ENCODE measurements at places on chromosomes 6 and 20.

DNA sequence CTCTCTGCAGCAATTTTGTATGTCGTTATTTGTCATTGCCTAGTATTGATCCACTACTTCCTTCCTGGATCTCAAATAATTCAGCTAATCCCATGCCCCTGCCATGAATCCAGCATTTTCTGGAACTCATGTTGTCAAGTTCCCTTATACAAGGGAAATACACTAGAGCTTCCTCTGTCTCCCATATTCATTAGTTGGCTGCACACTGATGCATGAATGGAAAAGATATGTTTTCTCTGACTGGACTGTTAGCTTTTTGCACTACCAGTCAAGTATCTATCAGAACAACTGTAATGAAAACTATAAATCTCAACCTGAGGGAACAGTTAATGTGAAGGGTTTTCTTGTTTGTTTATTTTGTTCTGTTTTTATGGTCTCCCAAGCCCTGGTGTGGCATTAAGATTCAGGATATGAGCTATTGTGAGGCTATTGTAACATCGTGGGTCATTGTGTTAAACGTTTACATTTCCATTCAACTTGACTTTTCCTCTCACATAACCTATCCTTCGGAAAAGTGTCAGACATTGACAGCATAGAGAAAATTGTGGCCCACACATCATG lies 102.5 kb upstream of the FAM8A1 start:
- no peak for DNase-seq

- no peak for DNase-seq
Observed at GRCh38 chr6:154202339-154202738, 154.3 kb downstream of the IPCEF1 start.

DNA sequence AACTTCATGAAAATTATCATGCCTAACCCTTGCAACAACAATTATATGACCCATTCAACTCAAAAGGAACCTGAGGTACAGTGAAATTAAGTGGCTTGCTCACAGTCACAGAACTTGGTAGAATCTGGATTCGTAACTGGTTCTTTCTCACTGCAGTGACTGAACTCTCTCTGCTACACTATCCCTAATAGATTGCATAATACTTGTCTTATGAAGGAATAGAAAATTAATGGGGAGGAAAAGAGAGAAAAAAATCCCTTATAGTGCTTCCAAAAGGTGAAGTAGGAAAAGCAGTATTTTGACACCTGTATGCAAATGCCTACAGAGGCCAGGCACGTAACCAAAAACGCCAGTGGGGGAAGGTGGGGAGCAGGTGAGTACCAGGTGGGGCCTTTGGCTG lies 186.6 kb downstream of the LY86 start:
- DNase-seq = no peak

GRCh38 chr20:25125636-25126035 lies 43.7 kb upstream of the VSX1 start:
- no peak for DNase-seq

DNA sequence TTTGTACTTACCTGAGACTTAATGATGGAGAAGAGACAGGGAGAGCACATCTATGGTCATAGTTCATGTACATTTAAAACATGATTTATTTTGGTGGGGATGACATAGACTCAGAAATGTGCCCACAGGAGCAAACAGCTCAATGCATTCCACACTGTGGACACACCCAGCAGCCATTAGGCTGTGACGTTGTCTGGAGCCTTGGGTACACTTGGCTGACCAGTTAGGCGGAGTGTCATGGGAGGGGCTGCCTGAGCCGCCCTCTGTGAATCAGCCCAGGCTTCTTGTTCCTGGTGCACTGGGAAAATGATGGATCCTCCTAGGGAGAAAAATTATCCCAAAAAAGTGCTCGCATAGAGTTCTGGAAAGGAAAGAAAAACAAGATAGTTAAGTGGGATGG lies 231.0 kb upstream of the GMDS start:
- DNase-seq = no peak

GRCh38 chr6:68134796-68135195 lies 500.3 kb upstream of the ADGRB3 start:
- peak; percentile 27 for DNase-seq

GRCh38 chr20:56391596-56392131 lies 351 bp downstream of the AURKA start:
- DNase-seq = peak; percentile 30

GRCh38 chr20:49284818-49285217 lies 7.0 kb upstream of the ZNFX1 start:
- DNase-seq = no peak

- peak; percentile 10 for DNase-seq
Observed at GRCh38 chr6:4698901-4699659, 77.1 kb upstream of the CDYL start.

DNA sequence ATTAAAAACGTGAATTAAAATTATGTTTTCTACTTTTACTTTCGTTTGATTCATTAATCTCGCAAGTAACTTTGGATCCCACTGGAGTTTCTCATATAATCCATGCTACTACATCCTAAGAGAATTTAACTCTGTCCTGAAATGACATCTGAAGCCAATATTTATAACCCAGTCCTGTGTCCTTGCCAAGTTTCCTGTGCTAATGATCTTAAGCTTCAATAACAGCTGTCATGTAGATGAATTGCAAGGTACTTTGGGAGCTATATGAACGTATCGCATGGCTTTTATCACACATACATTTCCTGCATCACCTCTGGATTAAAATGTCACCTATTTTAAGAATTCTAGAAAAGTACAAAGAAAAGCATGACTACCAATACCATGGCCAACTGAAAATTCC lies 833.8 kb upstream of the CITED2 start:
- DNase-seq = no peak

DNA sequence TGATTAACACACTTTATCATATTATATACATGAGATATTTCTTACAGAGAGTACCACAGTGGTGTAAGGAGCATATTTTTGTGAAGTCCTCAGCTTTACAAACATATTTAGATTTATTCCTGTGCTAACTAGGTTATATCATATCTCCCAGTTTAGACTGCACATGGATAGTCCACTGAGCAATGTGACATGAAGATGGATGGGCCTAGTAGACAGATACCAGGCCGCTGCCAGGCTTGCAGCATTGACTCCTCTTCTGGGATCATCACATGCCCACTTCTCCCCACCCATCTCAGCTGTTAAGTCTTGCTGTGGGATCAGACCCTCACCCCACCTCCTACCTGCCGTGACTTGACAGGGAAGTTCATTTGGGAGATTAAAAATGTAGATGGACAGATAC lies 95.8 kb downstream of the SLX4IP start:
- DNase-seq = no peak

GRCh38 chr6:137093183-137094069 lies 48.7 kb upstream of the IL20RA start:
- no peak for DNase-seq

- DNase-seq = peak; percentile 37
Observed at GRCh38 chr20:63442100-63442493, 30.4 kb downstream of the KCNQ2 start.

- no peak for DNase-seq
Observed at GRCh38 chr6:104955927-104956730, 778 bp upstream of the LIN28B start.

DNA sequence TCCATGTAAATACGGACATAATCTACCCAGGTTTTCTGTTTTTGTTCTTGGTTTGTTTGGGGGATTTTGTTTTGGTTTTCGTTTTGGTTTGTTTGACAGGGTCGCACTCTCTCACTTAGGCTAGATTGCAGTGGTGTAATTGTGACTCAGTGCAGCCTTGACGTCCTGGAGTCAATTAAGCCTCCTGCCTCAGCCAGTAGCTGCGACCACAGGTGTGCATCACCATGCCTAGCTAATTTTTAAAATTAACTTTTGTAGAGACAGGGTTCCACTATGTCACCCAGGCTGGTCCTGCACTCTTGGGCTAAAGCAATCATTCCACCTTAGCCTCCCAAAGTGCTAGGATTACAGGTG lies 37.8 kb upstream of the EYA4 start:
- no peak for DNase-seq

- peak; percentile 100 for DNase-seq
Observed at GRCh38 chr20:35883778-35884540, 70.3 kb downstream of the SCAND1 start.

GRCh38 chr20:18513208-18513607 lies 5.5 kb downstream of the SEC23B start:
- no peak for DNase-seq

- peak; percentile 34 for DNase-seq
Observed at GRCh38 chr20:45963059-45964005, 8.7 kb downstream of the ZNF335 start.

- no peak for DNase-seq
Observed at GRCh38 chr20:62370115-62370806, 3.1 kb upstream of the LAMA5 start.

DNA sequence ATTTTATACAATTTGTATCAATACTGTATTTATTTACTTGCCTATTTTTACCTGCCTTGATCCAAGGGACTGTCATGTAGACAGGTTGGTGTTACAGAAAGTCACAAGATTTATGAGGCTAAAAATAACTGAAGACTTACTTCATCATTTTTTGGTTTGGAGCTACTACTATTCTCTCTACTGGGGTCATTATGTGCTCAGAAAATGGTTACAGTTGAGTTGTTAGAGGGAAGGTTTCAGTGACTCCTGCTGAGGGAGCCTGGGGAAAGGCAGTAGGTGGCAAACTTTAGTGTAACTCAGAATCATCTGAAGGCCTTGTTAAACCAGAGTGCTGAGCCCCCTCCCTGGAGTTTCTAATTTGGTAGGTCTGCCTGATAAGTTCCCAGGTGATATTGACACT lies 118.8 kb downstream of the TINAG start:
- DNase-seq = no peak

DNA sequence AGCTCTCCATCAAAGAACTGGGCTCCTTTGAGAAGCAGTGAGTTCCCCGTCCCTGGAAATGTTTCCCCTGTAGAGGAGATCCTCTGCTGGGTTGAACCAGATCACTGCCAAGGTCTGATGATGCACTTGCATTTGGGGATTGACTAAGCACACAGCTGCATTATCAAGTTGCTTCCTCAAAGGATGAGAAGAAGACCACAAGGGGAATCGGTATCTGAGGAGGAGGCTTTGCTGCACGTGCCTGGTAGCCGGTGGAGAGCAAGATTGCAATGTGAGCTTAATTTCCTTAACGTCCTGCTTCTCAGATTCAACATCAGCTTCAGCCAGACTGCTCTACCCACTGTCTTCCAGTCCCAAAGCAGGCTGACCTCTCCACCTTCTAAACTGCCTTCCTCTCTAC lies 128.8 kb upstream of the STMND1 start:
- DNase-seq = no peak

- no peak for DNase-seq
Observed at GRCh38 chr6:168576388-168576787, 135.4 kb downstream of the SMOC2 start.

DNA sequence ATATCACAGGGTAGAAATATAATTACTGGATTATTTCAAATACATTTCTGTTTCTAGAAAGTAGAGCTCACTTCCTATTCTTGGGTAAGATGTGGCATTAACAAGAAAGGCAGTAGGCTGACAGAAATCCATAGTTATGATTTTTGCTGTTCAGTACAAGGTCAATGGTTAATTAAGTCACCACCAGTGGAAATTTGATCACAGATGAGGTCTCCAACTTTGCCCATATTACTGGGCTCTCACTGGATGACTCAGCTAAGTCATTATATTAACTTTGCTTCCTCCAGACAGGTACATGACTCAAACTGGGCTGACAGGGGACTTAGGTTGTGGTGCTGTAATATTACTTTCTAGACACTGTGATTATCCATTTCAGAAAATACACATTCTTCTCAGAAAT lies 212.4 kb downstream of the GRIK2 start:
- peak; percentile 12 for DNase-seq

- DNase-seq = no peak
Observed at GRCh38 chr20:59827138-59828056, 106.0 kb downstream of the SYCP2 start.

- peak; percentile 38 for DNase-seq
Observed at GRCh38 chr6:40894962-40895799, 143.8 kb downstream of the UNC5CL start.

DNA sequence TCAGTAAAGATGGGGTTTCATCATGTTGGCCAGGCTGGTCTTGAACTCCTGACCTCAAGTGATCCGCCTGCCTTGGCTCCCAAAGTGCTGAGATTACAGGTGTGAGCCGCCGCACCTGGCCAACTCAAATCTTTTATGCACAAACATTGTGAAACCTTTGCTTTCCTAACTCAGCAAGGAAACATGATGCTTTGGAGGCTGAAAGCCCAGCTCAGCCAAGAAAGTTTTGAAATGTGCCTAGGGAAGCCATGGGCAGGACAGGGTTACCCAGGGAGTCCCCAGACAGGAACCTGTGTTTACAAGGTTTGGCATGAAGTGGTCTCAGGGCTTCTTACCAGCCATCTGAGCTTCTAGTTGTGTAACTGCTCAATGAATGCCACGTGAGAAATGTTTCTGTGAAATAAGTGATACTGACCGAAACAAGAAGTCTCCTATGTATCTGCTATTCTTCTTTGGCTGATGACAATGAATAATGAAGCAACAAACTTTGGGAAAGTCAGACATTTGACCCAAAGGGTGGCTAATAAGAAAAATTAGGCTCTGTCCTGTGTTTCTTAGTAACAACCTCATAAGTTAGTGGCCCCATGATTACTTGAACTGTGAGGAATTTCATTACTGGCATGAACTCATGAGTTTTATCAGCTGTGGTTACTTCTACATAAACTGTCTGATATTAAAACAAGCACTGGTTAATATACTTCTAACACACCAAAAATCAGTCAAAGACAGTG lies 163.5 kb downstream of the KIF6 start:
- DNase-seq = peak; percentile 8

- no peak for DNase-seq
Observed at GRCh38 chr6:161828355-161828754, 554.5 kb upstream of the AGPAT4 start.

DNA sequence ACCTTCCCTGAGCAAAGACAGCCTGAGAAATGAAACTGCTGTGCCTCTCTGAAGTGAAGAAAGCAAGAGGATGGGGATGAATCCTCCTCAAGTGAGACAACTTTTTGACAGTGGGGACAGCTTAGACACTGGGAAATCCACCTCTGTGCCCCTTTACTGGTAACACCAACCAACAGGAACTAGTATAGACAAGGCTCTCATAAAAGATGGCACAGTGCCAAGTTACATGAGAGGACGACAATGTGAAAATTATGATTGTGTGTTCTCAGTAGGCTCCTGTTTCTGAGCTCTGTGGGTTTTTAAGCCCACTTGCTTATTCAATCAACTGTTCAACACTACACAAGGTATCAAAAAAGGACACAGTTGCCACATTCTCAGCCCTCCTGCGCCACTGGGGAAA lies 41.6 kb upstream of the LYRM2 start:
- DNase-seq = no peak

GRCh38 chr6:153976921-153977693 lies 61.9 kb upstream of the OPRM1 start:
- DNase-seq = no peak

All from iris pigment epithelial cell (primary cell).